ENCODE measurements at places on chromosomes 16 and 17.
A peak's percentile ranks its signal among the peaks of the same experiment; 100 is the strongest.

GRCh38 chr17:65097110-65097509, 40.1 kb upstream of the RGS9 start:
- DNase-seq, result no peak

GRCh38 chr16:53974484-53975080, 270.6 kb downstream of the FTO start:
- no peak for DNase-seq

GRCh38 chr16:30184096-30184890, 891 bp downstream of the CORO1A start:
- DNase-seq, result peak; percentile 46

- DNase-seq, result no peak
Measured at GRCh38 chr17:36523113-36523512, 11.6 kb downstream of the MYO19 start.

GRCh38 chr16:47129755-47130435, 13.8 kb downstream of the NETO2 start:
- DNase-seq, result no peak

GRCh38 chr16:2009791-2010510, at the start of gene ZNF598:
ZNF598 (minus strand) TSS chr16:2009821.
- DNase-seq, result peak; percentile 50

- DNase-seq, result no peak
Measured at GRCh38 chr17:62049299-62049698, 15.8 kb downstream of the MED13 start.

- DNase-seq, result peak; percentile 31
Measured at GRCh38 chr16:57689762-57690558, 4.6 kb upstream of the DRC7 start.

- no peak for DNase-seq
Measured at GRCh38 chr17:5391678-5392077, 27.8 kb downstream of the NUP88 start.

Measured in stimulated activated CD8-positive, alpha-beta memory T cell treated with anti-CD3 and anti-CD28 coated beads, Interleukin-7, amount 100 ng/mL, for 4 hours (primary cell).